T-helper 1 cell (primary cell): ENCODE measurements at places on chromosomes 4 and X.
A peak's percentile ranks its signal among the peaks of the same experiment; 100 is the strongest.

GRCh38 chr4:139484783-139485311, 30.9 kb downstream of the RAB33B start:
- no peak for DNase-seq

- DNase-seq, result no peak
These were observed 237.1 kb upstream of the NUDT6 start for GRCh38 chr4:123159479-123159878.

- DNase-seq, result no peak
These were observed 252.9 kb upstream of the GRID2 start for GRCh38 chr4:92050875-92051274.

- DNase-seq, result no peak
These were observed 21.6 kb downstream of the JAKMIP1 start for GRCh38 chr4:6178757-6179156.

DNA sequence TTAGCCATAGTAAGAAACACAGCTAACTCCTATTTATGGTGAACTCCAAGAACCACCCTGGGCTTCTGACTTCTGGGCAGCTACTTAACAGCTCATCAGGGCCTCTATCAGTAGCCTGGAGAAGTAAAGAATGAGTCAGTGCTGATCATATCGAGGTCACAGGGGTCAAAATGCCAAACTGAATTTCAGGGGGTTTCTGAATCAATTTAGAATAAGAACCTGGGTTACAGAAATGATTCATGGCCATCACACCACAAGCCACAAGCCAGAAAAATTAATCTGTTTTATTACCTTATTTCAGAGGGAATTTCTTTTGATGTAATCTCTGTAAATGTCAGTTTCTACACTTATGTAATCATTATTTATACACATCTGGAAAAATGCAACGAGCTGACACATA, 64.4 kb downstream of the CHST7 start:
- peak; percentile 38 for DNase-seq
